ENCODE measurements at places on chromosomes 12 and 14. TPM values are rescaled to one million over a fixed set of nuclear protein-coding genes. Genes with fewer than 3 reads are reported as not detected.

Gene ACSM4
- total RNA-seq = not detected

Gene SLC5A8
- not detected for total RNA-seq

Gene IFT81
- 10.0 TPM for total RNA-seq

Gene TIGAR
- total RNA-seq = 30.5 TPM

Gene SRGAP1
- 7.6 TPM for total RNA-seq

Measured in thoracic aorta endothelial cell (primary cell).